SJSA1 (cell line): ENCODE measurements at places on chromosomes 11 and 22. TPM values are rescaled to one million over a fixed set of nuclear protein-coding genes. Genes with fewer than 3 reads are reported as not detected.

DNA sequence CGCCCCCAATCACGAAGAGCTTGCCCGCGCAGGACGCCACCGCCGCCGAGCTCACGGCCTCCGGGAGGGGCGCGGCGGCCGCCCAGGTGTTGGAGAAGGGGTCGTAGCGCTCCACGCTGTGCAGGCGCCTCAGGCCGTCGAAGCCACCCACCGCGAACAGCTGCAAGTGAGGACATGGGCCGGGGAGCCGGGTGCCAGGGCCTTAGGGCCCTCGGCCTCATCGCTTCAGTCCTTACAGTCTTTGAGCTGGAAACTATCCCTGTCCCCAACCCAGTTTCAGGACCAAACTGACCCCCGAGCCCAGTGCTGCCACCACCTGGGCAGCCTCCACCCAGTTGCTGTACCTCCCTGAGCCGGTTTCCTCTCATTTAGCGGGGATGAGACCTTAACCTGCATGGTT lies 7.6 kb downstream of the KLHL35 start:
- DNase-seq, result no peak

GRCh38 chr11:118060869-118061268 lies 16.0 kb upstream of the TMPRSS4 start:
- no peak for DNase-seq

- no peak for DNase-seq
Measured at GRCh38 chr22:17264321-17265052, 45.3 kb upstream of the ADA2 start.

GRCh38 chr11:129346916-129347315 lies 28.7 kb upstream of the BARX2 start:
- DNase-seq, result no peak

DNA sequence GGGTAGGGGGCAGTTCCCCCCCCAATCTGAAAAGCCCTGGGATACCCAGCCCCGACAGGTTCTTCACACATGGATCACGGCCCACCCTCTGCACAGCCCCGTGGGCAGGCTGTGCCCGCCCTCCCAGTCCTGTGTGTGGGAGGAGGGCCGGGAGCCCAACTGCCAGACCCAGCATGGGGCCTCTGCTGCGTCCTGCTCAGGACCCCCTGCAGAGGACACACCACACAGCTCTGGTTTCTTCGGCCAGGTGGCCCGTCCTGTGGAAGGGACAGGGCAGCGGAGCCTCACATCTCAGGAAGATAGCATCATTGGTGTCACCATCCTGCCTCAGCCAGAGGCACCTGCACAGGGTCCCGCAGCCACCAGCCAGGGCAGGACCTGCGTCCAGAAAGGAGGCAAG lies 396.0 kb downstream of the TBC1D22A start:
- no peak for DNase-seq

GRCh38 chr22:36659762-36660509 lies 43.6 kb downstream of the CACNG2 start:
- DNase-seq, result peak; percentile 98

- DNase-seq, result no peak
Measured at GRCh38 chr11:102664001-102664752, 39.0 kb upstream of the MMP20 start.

- no peak for DNase-seq
Measured at GRCh38 chr11:99271527-99271926, 250.8 kb downstream of the CNTN5 start.

- no peak for DNase-seq
Measured at GRCh38 chr22:19218541-19219233, 40.2 kb upstream of the SLC25A1 start.

DNA sequence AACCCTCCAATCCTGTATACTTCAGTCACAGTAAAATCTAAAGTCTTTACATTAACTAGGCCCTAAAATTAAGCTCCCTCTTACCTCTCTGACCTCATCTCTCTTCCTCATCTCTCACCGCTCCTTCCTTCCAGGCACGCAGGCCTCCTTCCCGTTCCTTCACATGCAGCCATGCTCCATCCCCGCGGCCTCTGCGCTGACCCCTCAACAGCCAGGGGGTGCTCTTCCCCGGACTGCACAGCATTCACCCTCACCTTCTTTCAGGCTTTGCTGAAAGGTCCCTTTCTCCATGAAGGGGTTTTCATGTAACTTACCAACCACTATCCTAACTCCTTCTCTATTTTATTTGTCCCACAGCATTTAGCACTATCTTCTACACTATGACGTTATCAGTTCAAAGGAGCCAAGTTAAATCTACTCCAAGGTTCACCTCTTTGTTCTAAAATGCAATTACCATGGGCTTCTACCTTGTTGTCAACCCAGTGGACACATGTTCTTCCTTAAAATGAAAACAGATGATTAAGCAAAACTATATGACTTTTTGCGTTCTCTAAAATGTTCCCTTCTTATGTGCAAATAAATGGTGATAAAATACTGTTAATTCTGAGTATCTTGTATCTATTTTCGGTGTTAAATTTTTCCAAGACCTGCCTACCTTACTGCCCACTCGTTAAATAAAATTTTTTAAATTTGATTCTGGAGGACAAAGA lies 57.8 kb upstream of the APOA1 start:
- no peak for DNase-seq

- DNase-seq, result no peak
Measured at GRCh38 chr11:19323502-19323901, 82.8 kb upstream of the E2F8 start.

GRCh38 chr22:34099278-34099677 lies 179.0 kb upstream of the LARGE1 start:
- DNase-seq, result no peak

DNA sequence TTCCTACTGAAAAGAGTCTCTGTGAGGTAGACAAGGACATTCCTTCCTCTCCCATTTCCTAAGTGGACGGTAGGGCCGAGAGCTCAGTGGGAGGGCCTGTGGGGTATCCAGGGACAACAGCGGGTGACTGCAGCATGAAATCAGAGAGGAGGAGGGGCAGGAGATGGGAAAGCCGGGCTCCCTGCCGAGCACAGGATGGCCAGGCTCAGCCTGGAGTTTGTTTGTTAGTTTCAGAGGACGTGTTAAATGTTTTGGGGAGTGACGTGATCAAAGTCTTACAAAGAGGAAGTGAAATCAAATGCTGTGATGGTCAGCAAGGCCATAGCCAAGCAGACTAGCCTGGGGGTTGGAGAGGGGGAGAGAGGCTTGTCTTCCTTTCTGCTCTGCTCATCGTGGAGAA lies 152.7 kb downstream of the ADAMTS15 start:
- DNase-seq, result peak; percentile 40

GRCh38 chr11:106813806-106814205 lies 204.5 kb downstream of the GUCY1A2 start:
- DNase-seq, result no peak

DNA sequence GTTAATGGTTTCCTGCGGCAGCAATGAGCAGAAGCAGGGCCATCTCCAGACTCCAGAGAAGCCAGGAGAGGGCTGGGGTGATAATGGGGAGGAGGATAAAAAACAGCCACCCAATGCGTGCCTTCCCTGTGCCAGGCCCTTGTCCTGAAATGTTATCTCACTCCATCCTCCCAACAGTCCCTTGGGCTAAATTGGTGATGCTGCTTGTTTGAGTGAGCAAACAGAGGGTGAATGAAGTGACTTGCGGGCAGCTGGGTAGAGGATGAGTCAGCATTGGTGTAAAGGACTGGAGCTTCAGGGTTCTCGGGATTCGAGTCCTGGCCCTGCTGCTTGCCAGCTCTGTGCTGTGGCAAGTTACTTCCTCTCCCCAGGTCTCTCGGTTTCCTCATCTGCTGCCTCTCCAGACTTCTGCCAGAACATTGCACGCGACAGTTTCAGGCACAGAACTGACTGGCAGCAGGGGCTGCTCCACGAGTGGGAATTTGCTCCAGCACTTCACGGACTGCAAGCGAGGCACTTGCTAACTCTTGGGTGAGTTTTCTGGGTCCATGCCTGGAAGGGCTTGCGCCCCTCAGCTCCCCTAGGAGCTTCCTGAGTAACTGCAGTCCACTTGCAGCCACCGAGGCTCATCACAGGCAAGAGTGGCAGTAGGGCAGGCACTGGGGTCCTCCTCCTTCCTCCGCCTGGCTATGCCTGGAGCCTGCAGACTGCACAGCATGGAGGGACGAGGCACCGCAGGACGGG lies at the start of gene P2RY6:
TSS of gene P2RY6 (plus strand) at position 403 of the 744 bp plus-strand sequence. CDS start 24,181 bp downstream, outside the sequence.
- DNase-seq, result no peak

DNA sequence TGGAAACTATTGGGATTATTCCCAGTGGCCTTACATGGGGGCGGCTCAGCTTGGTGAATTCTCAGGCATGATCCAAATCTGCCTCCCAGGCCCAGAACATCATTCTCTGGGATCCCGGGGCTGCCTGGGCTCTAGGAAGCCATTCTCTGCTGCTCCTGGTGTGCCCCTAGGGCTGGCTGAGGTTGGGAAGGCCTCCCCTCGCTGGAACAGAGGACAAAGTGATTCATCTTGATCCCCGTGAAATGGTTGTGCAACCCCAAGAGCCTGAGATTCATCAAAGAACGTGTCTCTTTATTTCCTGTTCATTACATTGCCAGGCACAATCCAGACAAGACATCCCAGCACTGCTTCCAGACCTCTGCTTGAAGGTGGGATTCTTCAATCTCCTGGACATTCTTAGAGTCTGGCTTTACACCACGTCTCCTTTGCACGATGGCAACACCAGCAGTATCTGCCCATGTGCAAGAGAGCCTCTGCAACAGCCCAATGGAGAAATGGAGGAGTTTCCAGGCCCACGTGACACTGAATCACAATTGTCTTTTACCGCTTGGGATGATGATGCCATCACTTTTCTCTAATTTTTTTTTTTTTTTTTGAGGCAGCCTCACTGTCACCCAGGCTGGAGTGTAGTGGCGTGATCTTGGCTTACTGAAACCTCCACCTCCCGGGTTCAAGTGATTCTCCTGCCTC lies 52.3 kb downstream of the TST start:
- no peak for DNase-seq

- no peak for DNase-seq
Measured at GRCh38 chr11:20113149-20113438, 47.2 kb downstream of the DBX1 start.

GRCh38 chr22:26757496-26757895 lies 100.1 kb downstream of the MIAT start:
- no peak for DNase-seq

- DNase-seq, result no peak
Measured at GRCh38 chr11:133911171-133911570, 45.6 kb downstream of the IGSF9B start.

DNA sequence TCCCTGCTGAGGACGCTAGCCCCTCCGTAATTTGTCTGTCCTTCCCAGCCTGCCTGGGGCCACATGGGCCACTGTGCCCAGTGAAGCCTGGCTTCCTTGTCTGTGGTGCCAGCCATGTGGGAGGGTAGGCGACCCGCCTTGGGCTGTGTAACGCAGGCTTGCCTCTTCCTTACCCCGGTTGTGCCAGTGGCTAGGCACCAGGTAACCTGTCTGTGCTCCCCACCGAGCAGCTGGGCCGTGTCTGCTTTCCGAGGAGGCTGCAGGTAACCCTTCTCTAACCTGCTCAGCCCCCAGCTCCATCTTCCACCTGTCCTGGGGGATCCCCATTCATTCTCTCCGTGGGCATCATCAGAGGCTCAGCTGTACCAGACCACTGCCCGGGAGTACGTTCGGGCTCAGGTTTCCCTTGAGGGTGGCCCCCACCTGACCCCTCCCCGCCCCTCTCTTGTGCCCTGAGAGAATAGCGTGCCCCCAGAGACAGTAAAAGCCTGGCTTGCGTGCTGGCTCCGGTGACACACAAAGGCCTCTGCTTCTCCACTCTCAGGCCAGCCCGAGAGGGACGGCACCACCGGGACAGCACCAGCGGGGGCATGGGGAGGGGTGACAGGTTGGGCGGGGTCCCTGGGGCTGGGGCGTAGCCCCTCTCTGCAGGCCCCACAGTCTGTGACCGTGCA lies 79.1 kb downstream of the CDKN1C start:
- peak; percentile 47 for DNase-seq

- DNase-seq, result no peak
Measured at GRCh38 chr11:63155794-63156193, 11.8 kb upstream of the SLC22A24 start.

GRCh38 chr22:50209893-50210292 lies 9.1 kb downstream of the SELENOO start:
- DNase-seq, result peak; percentile 44

- DNase-seq, result no peak
Measured at GRCh38 chr22:49853981-49854831, 562 bp downstream of the ZBED4 start.

WBP2NL gene
- not detected in 2 replicates for total RNA-seq

HEPN1 gene
- not detected in 2 replicates for total RNA-seq

MRGPRX4 gene
- not detected in 2 replicates for total RNA-seq

HTR3B gene
- total RNA-seq, result not detected in 2 replicates

APLP2 gene
- 137 and 149 TPM in 2 replicates for total RNA-seq

SERHL2 gene
- total RNA-seq, result 2.9 and 8.6 TPM in 2 replicates

OR8G5 gene
- total RNA-seq, result not detected in 2 replicates

OSM gene
- total RNA-seq, result not detected in 2 replicates

ZNRF3 gene
- total RNA-seq, result 3.2 and 6.0 TPM in 2 replicates

IFITM10 gene
- total RNA-seq, result 0.05 TPM in 1 of 2 replicates, not detected in the other

APOL5 gene
- total RNA-seq, result not detected in 2 replicates

CBLIF gene
- total RNA-seq, result not detected in 2 replicates

WNT11 gene
- total RNA-seq, result not detected in 2 replicates

TEX12 gene
- 0.16 TPM in 1 of 2 replicates, not detected in the other for total RNA-seq
